Activated naive CD4-positive, alpha-beta T cell (primary cell): ENCODE measurements at places on chromosomes 6 and 20.

DNA sequence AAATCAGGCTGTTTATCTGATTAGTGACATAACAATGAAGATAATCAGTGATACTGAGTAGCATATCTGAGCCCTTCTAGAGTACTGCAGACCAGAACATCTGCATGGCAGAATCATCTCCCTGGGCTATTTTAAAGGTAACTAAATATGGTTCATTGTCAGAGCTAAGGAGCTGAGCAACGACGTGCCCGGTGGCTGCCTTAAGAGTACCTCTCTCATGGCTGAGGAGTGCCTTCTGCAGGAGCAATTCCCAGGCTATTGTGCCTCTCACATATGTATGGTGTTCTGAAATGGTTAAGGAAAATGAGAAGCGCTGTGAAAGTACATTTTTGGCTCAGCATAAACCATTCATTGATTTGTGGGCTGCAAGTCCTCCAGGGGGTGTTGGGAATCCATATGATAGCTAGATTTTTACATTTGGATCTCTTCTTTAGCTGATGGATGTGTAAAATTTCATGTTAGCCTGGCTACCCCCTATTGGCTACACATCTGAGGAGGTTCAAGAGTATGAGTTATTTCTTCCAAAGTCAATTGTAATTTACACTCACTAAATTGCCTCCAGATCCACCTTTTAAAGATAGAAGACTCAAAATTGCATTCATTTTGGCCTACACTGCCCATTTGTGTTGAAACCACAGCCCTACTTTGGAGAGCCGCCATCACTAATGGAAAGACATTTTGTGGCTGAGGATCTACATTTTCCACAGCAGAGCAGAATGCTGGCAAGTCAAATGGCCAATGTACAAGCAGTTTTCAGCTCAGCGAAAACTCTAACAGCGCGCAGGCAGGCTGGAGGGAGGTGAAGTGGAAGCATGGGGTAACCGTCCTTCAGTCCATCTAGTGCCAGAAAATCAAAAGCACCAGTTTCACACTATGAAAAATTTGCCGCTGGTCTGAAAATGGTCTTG, 198.0 kb downstream of the SIM1 start:
- DNase-seq: no peak

DNA sequence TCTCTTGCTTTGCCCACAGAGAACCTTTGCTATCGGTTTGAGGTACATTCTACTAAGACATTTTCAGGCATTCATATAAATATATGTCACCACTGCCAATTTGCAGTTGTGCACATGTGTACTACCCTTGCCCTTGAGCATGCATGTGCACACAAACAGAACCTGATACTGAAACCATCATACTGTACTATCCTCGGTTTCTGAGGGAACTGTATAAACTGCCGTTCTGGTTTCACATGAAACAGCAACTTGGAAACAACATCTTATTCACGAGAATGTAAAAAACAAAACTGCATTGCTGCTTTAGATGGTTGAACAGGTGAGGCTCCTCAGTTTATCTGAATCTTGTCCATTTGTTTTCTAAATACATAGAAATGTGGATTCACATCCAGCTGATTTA, 151.2 kb upstream of the TMEM170B start:
- DNase-seq: no peak

DNA sequence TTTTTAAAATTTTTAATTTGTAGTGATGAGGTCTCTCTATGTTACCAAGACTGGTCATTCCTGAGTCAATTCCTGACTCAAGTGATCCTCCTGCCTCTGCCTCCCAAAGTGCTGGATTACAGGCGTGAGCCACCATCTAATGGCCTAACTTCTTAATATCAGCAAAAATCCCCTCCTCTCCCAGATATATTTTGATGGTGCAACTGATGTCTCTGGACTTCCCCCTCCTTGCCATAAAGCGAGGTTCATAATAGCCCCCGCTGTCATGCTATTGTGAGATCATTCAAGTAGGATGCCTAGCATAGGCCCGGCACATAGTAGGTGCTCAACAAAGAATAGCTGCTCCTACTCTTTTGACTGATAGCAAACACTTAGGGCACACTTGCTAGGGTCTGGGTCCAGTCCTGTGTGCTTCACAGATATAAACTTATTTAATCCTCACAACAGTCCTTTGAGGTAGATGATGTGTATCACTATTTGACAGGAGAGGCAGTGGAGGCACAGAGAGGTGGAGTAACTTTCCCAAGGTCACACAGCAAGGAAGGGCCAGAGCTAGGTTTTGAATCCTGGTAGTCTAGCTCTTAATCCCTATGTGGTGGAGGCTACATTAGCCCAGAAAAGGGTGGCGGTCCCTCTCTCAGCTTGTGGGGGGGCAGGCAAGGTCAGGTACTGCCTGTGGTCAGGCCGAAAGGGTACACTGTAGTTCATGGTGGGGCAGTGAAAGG, 14.6 kb downstream of the SRC start:
- DNase-seq: no peak

- no peak for DNase-seq
These were observed 4.5 kb upstream of the FOXC1 start for GRCh38 chr6:1605004-1605892.

- no peak for DNase-seq
These were observed 19.4 kb downstream of the SDHAF4 start for GRCh38 chr6:70586114-70586513.

- DNase-seq: no peak
These were observed 21.0 kb upstream of the FYN start for GRCh38 chr6:111894272-111894671.

GRCh38 chr20:2874456-2874855, 1.2 kb downstream of the PTPRA start:
- DNase-seq: no peak

- DNase-seq: no peak
These were observed 143.6 kb downstream of the TFAP2B start for GRCh38 chr6:50962213-50962759.

GRCh38 chr6:83193747-83194566, 800 bp downstream of the RWDD2A start:
- DNase-seq: no peak

- no peak for DNase-seq
These were observed 35.6 kb upstream of the THBS2 start for GRCh38 chr6:169289257-169289618.

GRCh38 chr6:74137911-74138310, 441.9 kb downstream of the CD109 start:
- no peak for DNase-seq

- no peak for DNase-seq
These were observed 41.2 kb downstream of the PTPRK start for GRCh38 chr6:128479048-128479666.

- DNase-seq: no peak
These were observed 918 bp downstream of the EIF6 start for GRCh38 chr20:35283441-35284266.

DNA sequence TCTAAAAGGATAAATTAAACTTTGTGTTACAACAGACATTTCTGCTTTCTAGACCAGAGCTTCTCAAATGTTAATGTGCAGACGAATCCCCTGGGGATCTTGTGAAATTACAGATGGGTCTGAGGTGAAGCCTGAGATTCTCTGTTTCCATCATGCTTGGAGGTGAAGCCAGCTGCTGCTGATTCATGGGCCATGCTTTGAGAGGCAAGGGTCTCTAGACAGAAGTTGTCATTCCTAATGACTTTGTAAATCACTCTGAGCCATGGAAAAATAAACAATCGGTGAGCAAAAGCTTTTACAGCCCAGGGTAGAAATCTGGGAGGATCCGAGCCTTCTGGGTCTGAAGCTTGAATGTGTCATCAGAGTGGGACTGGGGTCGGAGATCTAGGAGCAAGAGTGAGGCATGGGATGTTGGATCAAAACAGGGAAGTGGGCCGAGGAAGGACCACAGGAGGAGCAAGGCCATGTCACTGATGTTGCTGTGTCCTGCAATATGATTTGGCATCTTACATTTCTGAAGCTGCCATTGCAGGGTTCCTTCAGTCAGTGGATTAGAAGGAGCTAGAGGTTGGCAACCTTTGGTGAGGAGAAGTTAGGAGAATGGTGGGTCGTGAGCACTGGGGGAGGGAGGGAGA, 77.3 kb downstream of the TRMT11 start:
- DNase-seq: no peak

DNA sequence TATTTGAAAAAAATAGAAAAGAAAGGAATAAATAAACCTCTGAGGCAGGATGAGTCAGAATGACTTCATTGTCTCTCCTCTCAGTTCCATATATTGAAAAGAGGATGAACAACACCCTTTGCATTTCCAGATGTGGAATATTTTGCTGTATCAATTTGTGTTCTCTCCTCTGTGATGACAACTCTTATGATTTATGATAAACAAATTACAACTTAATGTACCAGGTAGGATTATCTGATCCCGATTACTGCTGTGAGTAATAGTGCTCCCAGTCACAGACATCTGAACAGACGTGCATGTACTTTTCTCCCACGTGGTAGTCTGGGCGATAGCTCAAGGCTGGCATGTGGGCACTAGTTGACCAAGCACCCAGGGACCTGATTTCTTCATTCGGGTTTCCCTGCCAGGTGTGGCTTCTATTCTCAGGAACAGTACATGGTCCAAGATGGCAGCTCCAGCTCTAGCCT, 142.1 kb upstream of the SULF2 start:
- no peak for DNase-seq

GRCh38 chr20:56685879-56686278, 56.8 kb downstream of the TFAP2C start:
- no peak for DNase-seq

- no peak for DNase-seq
These were observed 709 bp upstream of the ZNF76 start for GRCh38 chr6:35258858-35259193.

- no peak for DNase-seq
These were observed 4.7 kb downstream of the MMP9 start for GRCh38 chr20:46013322-46013828.

DNA sequence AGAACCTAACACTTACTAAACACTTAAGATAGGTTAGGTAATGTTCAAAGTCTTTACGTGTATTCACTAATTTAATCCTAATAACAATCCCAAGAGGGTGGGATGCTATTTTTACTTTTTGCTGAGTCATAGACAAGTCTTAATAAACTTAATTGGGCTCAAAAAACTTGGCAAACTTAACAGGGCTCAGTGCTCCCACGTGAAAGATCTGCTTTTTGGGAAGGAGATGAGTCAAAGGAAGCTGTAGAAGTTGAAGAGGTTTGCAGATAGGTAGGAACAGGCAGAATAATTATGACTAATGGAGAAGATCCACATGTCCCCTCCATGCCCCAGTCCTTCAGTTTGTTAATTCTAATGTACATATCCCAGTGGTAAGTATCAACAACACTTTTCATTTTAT, 44.5 kb upstream of the STMND1 start:
- DNase-seq: no peak

GRCh38 chr6:15184441-15184861, 61.4 kb upstream of the JARID2 start:
- no peak for DNase-seq

- no peak for DNase-seq
These were observed 72.6 kb downstream of the CD109 start for GRCh38 chr6:73768558-73768957.

DNA sequence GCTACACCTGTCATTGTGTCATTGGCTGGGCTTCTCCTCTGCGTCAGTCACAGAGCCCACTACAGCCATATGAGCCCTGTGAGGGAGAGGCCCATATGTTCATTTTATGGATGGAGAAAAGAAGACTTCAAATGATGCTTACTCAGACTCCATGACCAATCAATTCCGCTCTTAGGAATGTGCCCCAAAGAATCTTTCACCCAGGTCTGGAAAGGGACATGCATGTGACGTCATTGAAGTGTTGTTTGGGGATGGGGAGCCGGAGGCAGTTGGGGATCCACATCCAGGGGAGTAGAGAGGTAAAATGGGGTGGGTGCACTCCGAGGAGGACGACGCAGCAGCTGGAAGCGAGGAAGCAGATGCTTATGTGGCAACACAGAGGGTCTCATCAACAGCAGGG, 9.6 kb upstream of the C6orf132 start:
- no peak for DNase-seq

GRCh38 chr6:65671922-65672321, 35.1 kb downstream of the EYS start:
- no peak for DNase-seq

GRCh38 chr6:26221186-26221585, 134.0 kb downstream of the HFE start:
- no peak for DNase-seq

- no peak for DNase-seq
These were observed 195.6 kb downstream of the GRM1 start for GRCh38 chr6:146224449-146224848.

DNA sequence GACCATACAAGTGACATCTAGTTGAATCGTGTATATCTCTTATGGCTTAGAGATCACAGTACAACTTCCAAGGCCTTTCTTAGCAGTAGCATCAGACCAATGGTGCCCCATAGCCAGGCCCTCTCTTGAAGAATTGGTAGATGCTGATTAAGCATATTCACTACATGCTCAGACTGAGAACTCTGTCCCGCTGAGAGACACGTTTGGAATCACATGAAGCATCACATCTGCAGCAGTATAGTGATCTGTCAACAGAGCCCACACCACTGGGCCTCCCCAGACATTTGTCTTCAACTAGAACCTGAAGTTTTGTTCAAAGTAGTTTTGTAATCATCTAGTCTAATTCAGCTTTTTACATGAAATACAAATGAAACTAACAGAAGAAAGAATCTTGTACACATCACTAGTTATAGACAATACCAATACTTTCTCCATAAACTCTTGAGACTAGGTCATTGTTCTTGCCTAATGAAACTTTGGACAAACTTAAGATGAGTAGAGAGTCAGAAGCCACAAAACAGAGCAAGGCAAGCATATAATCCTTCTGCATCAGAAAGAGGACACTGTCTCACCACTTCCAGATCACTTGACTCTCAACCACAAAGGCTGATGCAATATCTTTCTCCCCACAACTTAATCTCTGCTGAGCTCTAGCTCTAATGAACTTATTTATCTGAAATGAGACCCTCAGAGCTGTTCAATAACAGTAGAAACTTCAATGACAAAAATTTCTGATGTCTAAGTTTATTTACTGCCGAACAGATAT, 182.7 kb downstream of the TBX18 start:
- DNase-seq: no peak

- no peak for DNase-seq
These were observed 118.3 kb downstream of the KCNQ5 start for GRCh38 chr6:72740135-72740534.

GRCh38 chr20:9422321-9423057, 91.9 kb upstream of the LAMP5 start:
- DNase-seq: no peak

- no peak for DNase-seq
These were observed 81.0 kb downstream of the SMLR1 start for GRCh38 chr6:130908188-130908587.

- DNase-seq: no peak
These were observed 630.7 kb downstream of the HACE1 start for GRCh38 chr6:104229057-104229456.

- DNase-seq: no peak
These were observed 16.5 kb upstream of the SNX3 start for GRCh38 chr6:108277295-108277694.

DNA sequence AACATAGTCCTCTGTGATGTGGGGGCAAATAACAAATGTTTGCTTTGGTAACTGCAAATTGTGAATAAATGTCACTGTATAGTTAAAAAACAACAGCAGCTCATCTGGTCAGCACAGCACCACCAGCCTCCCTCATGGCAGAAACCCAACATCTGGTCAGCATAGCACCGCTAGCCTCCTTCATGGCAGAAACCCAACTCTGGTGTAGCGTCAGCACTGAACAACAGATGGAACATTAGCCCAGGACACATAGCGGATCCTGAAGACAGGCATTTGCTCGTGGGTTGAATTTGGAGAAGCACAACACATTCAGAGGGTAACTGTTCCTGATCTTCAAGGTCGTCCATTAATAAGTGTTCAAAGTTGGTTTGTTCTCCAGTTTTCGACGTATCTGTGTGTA, 265.9 kb downstream of the DLL1 start:
- DNase-seq: no peak
